ENCODE measurements at places on chromosomes 16 and 17. TPM values are rescaled to one million over a fixed set of nuclear protein-coding genes. Genes with fewer than 3 reads are reported as not detected.

DNA sequence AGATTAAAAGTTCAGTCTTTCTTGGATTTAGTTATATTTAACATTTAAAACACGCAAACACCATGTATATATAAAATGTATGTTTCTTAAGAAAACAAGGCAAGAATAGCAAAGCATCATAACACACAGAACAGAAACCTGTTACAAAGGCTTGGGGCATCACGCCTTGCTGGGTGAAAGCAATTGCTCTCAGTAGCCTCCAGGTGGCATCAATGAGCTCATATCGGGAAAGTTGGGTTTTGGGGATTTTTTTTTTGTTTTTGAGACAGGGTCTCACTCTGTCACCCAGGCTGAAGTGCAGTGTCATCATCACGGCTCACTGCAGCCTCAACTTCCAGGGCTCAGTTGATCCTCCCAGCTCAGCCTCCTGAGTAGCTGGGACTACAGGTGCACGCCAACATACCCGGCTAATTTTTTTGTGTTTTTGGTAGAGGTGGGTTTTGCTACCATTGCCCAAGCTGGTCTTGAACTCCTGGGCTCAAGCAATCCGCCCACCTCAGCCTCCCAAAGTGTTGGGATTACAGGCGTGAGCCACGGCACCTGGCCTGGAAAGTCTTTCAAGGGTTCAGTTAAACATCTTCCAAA lies 56.9 kb downstream of the CYB5D2 start:
- peak; percentile 33 for DNase-seq

- no peak for DNase-seq
Observed at GRCh38 chr17:78777881-78778280, 4.2 kb downstream of the CYTH1 start.

DNA sequence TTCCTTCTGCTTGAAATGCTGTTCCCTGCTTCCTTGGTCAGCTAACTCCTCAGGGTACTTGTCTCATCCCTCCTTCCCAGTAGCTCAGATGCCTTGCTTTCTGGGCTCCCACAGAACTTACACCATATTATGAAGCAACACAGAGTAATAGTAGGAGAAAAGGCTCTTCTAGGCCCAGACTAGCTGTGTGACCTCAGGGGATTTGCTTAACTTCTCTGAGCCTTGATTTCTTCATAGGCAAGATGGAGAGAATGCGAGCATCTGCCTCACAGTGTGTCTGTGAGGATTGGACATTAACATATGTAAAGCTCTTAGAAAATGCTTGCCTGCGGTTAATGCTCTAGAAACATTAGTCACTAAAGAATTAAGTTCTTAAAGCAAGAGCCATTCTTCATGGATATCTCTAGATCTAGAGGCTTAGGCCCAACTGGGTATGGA lies 22.3 kb upstream of the PECAM1 start:
- no peak for DNase-seq

The MYLK3 gene
- 1.7 TPM for polyA plus RNA-seq

The SLC47A1 gene
- 27.3 TPM for polyA plus RNA-seq

GRCh38 chr17:69141431-69142174 lies at the start of gene ABCA6:
Gene ABCA6, minus strand, starts transcription at chr17:69141895. Its CDS starts 1,192 bp downstream, at chr17:69140703.
- DNase-seq, result no peak

GRCh38 chr17:74619077-74619673 lies 4.4 kb downstream of the CD300E start:
- DNase-seq, result no peak

The PRAC2 gene
- not detected for polyA plus RNA-seq

GRCh38 chr17:45437465-45438283 lies 5.0 kb upstream of the ARHGAP27 start:
- no peak for DNase-seq

GRCh38 chr17:43601280-43602039 lies 55.3 kb upstream of the ETV4 start:
- DNase-seq, result no peak

DNA sequence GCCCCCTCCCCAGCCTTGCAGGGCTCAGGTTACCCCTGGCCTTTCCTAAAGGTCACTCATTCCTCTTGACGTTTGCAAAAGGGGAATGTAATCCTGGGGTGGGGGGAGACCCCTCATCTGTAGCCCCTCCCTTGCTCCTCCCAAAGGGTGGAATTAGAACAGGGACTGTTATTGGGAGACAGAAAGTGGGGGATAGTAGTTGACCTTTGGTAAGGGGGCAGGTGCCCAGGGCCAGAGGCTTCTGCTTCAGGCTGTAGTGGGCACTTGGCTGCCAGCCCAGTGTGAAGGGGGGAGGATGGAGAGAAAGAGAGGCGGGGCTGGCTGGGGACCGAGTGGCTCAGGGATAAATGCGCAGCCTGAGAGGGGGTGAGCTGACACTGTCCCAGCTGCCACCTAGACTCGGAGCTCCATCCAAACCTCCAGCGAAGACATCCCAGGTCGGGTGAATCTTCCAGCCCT lies at the start of gene ENO3:
Gene ENO3, plus strand, starts transcription at position 374 of the 459 bp plus-strand sequence. CDS start 711 bp downstream, outside the sequence.
- no peak for DNase-seq

The CA5A gene
- polyA plus RNA-seq, result 0.25 TPM

GRCh38 chr17:76826330-76827068 lies 41.7 kb upstream of the MGAT5B start:
- no peak for DNase-seq

The NPIPA3 gene
- polyA plus RNA-seq, result 24.9 TPM

- DNase-seq, result peak; percentile 83
Observed at GRCh38 chr16:84952335-84953189, 58.8 kb downstream of the ZDHHC7 start.

- no peak for DNase-seq
Observed at GRCh38 chr16:57622361-57623250, 5.8 kb upstream of the ADGRG1 start.

- DNase-seq, result no peak
Observed at GRCh38 chr17:63156986-63157385, 191.0 kb downstream of the TANC2 start.

GRCh38 chr17:78127239-78127887 lies 1.2 kb downstream of the TMC6 start:
- no peak for DNase-seq

DNA sequence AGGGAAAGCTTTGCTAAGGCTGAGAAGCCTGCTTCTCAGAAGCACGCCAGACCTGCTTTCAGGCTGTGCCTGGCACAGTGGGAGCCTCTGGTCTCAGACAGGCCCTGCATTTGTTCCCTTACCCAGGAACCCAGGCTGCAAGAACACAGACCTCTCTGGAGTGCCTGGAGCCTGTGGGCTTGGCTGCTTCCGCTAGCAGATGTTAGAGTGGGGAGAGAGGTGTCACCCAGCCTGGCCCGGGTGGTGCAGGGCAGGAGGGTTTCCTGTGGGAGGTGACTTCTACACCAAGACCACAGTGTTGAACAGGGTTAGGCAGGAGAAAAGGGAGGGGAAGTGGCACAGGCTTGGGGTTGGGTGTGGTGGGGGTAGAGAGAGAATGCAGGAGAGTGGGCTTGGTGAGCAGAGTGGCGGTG lies 35.8 kb upstream of the ADGRG1 start:
- no peak for DNase-seq

DNA sequence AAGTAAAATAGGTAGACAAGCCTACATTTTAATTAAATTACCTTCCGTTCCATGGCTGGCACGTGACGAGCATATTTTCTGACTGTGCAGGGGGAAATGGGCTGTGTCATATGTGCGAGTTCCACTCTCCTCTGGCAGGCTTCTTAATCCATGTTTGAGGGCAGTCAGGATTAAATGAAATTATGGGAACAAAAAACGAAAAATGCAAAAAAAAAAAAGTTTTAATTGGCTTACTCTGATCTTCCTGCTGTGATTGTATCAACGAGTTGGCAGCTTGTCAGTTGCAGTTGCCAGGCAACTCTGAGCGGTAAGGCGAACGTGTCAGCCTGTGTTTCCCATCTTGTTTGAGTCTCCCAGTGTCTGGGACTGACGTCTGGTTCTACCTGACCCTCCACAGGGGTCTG lies 302.9 kb upstream of the XYLT1 start:
- no peak for DNase-seq

- no peak for DNase-seq
Observed at GRCh38 chr17:29195465-29196081, 15.4 kb upstream of the MYO18A start.

DNA sequence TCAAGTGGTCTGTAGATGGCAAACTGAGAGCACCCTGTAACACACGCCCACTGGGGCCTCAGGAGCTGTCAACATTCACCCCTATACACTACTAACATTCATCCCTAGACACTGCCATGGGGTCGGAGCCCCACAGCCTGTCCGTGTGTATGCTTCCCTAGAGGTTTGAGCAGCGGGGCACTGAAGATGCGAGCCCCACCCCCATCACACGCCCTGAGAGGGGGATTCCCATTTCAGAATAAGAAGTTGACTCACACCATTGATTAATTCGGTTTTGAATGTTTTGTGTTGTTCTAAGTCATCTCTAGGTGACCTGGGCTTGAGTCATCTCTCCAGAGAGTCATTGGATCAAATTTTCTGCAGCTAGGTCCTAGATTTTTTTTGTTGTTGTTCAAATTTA lies 37.3 kb upstream of the MMD start:
- DNase-seq, result no peak

The KRTAP16-1 gene
- polyA plus RNA-seq, result not detected

DNA sequence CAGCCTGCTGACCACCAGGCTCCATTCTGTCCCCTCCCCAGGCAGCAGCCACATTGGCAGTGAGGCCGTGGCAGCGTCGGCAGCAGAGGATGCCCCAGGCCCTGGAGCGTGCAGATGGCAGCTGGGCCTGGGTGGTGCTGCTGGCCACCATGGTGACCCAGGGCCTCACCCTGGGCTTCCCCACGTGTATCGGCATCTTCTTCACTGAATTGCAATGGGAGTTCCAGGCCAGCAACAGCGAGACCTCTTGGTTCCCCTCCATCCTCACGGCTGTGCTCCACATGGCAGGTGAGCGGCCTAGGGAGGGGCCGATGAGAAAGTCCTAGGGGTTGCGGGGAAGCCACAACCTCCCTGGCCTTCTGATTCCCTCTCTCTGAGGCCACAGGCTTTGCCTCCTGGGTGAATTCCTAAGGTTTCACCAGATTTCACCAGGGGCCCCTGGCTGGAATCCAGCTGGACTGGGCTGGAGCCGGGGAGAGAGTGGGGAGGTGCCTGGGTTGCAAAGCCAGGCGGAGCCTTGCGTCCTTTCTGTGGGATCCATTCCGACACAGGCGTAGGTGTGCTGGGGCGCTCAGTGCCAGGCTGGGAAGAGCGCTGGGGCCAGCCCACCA lies 5.9 kb downstream of the SLC16A5 start:
- no peak for DNase-seq

GRCh38 chr17:59257101-59257500 lies 36.8 kb downstream of the GDPD1 start:
- DNase-seq, result no peak

- peak; percentile 87 for DNase-seq
Observed at GRCh38 chr16:1331712-1332617, 1.5 kb upstream of the BAIAP3 start.

- DNase-seq, result no peak
Observed at GRCh38 chr16:75304521-75305363, 53.3 kb upstream of the BCAR1 start.

The OTOP3 gene
- not detected for polyA plus RNA-seq

The PERCC1 gene
- 0.20 TPM for polyA plus RNA-seq

- no peak for DNase-seq
Observed at GRCh38 chr17:21455761-21456160, 79.6 kb downstream of the KCNJ12 start.

DNA sequence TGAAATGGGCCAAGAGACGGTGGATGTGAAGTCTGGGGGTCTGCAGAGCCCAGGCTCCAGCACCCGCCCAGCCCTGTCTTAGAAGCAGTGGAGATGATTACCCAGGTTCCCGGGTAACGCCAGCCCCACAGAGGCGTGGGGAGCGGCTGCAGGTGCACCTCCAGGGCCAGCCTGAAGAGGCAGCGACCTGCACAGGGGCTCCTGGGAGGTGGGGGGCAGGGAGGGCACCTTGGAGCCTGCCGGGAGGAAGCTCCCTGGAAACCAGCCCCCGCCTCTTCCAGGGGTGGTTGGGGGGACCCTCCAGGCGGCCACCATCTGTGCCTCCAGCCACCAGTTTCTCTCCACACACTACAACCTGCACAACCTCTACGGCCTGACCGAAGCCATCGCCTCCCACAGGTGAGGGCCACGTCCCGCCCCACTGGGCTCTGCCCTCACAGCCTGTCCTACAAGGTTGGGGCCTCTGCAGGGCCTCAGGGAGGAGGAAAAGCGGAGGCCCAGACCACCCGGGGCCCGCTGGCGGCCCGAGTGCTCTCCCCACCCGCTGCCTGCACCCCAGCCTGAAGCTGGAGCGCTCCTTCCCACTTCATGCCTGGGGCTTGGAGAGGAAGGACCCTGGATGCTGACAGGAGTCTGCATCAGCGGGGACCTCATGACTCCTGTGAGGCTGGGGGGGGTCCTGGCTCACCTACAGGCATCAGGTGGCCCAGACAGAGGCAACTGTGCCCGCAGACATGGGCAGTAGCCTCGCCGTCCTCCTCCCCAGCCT lies 10.5 kb downstream of the GAA start:
- no peak for DNase-seq

The CD79B gene
- polyA plus RNA-seq, result 2.1 TPM

GRCh38 chr17:50872710-50873424 lies 6.7 kb upstream of the TOB1 start:
- no peak for DNase-seq

The RUNDC3A gene
- polyA plus RNA-seq, result 1.8 TPM

DNA sequence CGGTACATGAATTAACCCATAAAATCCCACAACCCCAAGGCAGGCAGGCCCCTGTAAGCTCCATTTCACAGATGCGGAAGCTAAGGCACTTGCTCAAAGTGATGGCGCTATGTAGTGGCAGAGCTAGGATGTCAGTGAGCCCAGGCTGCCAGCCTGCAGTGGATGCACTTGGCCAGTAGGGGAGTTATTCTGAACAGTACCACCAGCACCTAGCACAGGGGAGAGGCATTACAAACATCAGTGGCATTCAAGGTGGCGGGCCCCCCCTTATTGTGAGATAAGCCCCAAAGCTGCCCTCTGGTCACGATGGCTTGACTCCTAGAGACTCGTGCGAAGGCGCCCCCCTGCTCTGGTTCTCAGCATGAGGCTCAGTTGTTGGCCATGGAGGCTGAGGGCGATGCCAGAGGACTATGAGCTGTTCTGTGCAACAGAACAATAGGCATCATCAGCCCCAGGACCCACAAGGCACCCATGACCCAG lies 33.8 kb downstream of the GTF3C1 start:
- no peak for DNase-seq

The ZG16 gene
- 0.08 TPM for polyA plus RNA-seq

DNA sequence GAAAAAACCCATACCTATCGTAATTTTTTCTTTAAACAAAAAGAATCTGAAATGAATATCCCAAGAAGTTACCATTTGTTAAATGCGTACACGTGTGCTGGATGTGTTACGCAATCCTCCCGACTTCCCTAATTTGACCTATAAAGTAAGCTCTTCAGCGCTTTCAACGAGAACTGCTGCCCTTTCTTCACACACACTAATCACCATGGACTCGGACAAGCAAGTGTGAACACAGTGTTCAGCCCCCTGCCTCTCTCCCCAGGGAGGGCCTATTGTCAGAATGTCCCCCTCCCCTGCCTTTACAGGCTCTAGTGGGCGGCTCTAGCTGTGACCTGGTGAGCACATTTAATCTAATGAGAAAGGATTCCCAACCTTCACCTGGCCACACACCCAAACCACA lies 216.1 kb downstream of the CEP112 start:
- no peak for DNase-seq

The ZNF423 gene
- 27.8 TPM for polyA plus RNA-seq
